ENCODE measurements at places on chromosomes 3 and 15. TPM values are rescaled to one million over a fixed set of nuclear protein-coding genes. Genes with fewer than 3 reads are reported as not detected.

Gene CORO2B
- total RNA-seq: 1.3 TPM

Gene DNAJC13
- total RNA-seq: 21.2 TPM

Gene MED12L
- total RNA-seq: 0.88 TPM

Gene ARL14
- not detected for total RNA-seq

DNA sequence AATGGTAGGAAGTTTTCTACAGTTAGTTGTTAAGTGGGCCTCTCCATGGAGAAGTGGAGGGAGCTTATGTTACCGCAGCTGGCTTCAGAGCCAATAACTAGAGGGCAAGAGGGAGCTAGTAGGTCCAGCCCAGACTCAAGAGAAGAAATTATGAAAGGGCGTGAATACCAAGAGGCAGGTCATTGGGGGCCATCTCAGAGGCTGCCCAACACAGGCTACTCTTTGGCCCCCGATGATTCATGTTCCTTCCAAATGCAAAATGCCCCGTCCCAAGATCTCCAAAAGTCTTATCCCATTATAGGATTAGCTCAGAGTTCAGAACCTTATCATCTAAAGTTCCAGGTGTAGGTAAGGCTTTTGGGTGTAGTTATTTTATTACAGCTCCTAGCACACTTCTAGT is 94.5 kb downstream of the FNDC3B start:
- H3K4me1 ChIP-seq: no peaks in the 10 kb centered on the region
- DNase-seq: no peak
- no peak overlapping the region for H3K27ac ChIP-seq
- no peaks in the 10 kb centered on the region for H3K27me3 ChIP-seq

DNA sequence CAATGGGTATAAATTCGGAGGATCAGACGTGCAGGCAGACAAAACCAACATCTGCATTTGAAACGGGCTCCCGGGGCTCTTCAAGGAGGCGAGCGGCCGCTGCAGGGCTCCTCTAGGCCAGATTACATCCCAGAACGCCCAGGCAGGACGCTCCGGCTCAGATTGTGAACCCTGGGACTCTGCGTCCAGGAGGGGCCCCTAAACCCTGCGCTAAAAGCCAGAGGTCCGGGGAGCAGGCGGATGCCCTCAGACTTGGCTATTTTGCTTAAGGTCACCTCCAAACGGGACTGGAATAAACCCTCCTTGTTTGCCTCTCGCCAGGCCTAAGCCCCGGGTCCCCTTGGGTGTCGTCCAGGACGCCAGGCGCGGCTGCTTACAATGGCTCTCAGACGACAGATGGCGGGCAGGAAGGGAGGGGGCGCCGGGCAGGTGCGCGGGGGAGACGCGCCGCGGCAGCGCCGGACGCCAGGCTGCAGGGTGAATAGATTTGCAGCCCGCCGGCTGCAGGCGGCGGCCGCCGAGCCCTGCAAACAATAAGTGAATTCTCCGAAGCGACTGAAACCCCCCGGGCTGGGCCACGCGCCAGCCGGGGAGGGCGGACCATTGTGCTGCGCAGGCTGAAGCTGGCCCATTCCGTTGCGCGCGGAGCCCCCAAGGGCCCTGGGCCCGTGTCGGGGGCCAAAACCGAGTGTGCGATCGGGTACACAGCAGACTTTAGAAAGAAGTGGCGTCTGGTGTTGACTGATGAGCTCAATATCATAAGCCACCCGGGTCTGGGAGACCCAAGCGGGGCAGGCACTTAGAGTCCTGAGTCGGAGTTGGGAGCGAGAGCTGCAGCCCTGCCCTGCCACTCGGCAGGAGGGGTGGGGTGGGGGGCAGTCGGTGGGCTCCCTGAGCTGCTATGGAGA is 32.3 kb upstream of the AMOTL2 start:
- no peak overlapping the region for H3K27ac ChIP-seq
- H3K4me3 ChIP-seq: peak overlapping the region; percentile 26
- peaks cover 7% of the 10 kb centered on the region for H3K4me1 ChIP-seq
- DNase-seq: no peak
- H3K36me3 ChIP-seq: no peaks in the 10 kb centered on the region

DNA sequence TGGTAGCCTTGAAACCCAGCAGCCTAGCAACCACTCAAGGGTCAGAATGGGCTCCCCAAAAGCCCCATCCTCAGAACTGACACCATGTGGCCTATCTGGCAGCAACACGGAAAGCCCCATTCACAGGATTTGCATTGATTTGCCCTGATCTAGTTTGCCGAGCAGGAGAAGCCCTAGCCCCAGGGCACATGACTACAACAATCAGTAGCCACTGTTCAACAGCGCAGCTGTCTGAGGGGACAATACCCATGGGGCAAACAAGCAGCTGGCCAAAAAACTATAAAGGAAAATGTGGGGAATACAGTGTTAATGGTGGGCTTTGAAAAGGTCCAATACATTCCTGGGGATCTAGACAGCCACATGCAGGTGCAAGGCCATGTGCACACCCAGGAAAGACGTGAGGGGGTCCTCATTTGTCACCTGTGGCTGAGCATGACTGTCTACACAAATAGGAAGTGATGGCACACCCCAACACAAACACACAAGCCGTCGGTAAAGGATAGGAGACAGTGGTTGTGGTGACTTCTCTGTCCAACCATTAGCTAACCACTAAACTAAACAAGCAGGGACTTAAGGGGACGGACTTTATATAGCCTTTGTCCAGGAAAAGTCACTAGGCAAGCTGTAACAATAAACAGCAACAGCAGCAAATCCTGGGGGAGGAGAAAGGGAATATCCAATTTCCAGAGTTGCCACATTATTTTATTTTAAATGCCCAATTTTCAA is 113.7 kb downstream of the LRIG1 start:
- no peak for DNase-seq
- no peaks in the 10 kb centered on the region for H3K27me3 ChIP-seq
- H3K4me1 ChIP-seq: no peaks in the 10 kb centered on the region
- H3K4me3 ChIP-seq: no peak overlapping the region
- H3K36me3 ChIP-seq: no peaks in the 10 kb centered on the region

GRCh38 chr3:42660898-42661297 is 7.4 kb downstream of the ZBTB47 start:
- H3K36me3 ChIP-seq: no peaks in the 10 kb centered on the region
- H3K4me3 ChIP-seq: no peak overlapping the region
- no peak for DNase-seq
- no peaks in the 10 kb centered on the region for H3K4me1 ChIP-seq
- H3K27ac ChIP-seq: no peak overlapping the region

- DNase-seq: no peak
- H3K4me3 ChIP-seq: no peak overlapping the region
- no peaks in the 10 kb centered on the region for H3K4me1 ChIP-seq
- H3K27me3 ChIP-seq: no peaks in the 10 kb centered on the region
- no peaks in the 10 kb centered on the region for H3K36me3 ChIP-seq
These were observed 727.7 kb upstream of the NECTIN3 start for GRCh38 chr3:110343945-110344344.

DNA sequence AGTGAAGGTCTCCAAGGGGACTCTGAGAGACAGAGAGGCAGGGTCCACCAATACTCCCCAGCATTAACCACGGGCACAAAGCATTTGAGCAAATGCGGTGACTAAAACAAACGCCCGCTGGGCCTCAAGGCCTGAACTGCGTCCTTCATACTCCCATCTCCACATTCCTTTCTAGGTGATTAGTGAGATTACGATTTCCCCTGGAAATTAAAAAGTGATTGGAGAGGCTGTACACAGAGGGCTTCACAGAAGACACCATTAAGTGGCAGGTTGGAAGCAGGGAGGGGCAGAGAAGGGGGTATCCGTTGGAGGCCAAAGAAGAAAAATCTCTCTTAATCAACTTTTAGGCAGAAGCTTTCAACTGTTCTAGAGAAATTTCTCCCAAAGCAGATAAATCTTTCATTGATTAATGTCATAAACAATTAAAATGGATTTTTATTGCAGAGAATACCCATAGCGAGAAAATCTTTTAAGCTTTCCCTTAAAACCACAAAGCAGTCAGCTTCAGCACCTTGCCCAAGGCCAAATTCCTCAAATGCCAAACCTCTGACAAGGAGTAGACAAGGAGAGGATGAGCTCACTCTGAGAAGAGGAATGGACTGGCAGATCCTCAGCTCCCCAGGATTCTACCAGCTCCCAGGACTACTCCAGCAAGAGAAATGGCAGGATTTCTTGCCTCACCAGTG is 38.2 kb downstream of the MB21D2 start:
- H3K36me3 ChIP-seq: no peaks in the 10 kb centered on the region
- H3K4me3 ChIP-seq: no peak overlapping the region
- peaks cover 3% of the 10 kb centered on the region for H3K4me1 ChIP-seq
- DNase-seq: peak; percentile 29

DNA sequence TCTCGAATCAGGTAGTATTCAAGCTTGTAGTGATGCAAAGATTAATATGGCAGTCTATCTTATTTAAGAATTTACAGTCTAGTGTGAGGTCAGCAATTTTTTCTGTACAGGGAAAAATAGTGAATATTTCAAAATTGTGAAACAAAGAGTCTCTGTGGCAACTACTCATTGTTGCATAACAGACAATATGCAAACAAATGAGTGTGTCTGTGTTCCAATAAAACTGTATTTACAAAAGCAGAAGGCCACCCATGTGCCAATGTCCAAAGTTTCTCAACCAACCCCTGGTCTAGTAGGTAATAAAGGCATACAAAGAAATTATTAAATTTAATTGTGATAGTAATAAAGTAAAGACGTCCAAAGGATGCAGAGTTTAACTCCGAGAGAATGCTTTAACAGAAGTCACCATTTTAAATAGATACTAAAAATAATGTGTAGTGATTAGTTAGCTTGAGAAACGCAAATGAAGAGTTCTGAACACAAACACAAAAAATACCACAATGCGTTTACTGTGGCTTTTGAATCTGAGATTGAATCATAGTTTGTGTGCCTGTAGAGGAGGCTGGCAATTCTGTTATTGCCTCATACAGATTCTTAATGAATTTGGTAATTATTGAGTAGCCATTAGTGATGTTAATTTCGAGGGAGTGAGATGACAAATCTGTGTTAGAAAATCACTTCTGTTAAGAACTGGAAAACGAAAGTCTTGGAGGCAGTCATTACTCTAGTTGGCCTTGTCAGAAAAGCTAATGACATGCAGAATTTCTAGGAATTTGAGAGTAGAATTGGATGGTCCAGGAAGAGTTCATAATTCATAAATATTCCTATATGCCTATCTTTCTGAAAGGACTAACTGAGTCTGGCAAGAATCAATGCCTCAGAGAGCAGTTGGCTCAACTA is 48.7 kb downstream of the CADM2 start:
- no peaks in the 10 kb centered on the region for H3K27me3 ChIP-seq
- H3K27ac ChIP-seq: no peak overlapping the region
- H3K36me3 ChIP-seq: no peaks in the 10 kb centered on the region
- no peak for DNase-seq
- H3K4me3 ChIP-seq: no peak overlapping the region

GRCh38 chr15:98775498-98776230 is 127.3 kb downstream of the IGF1R start:
- no peak overlapping the region for H3K4me3 ChIP-seq
- H3K27me3 ChIP-seq: no peaks in the 10 kb centered on the region
- no peaks in the 10 kb centered on the region for H3K4me1 ChIP-seq
- DNase-seq: no peak
- H3K36me3 ChIP-seq: no peaks in the 10 kb centered on the region

DNA sequence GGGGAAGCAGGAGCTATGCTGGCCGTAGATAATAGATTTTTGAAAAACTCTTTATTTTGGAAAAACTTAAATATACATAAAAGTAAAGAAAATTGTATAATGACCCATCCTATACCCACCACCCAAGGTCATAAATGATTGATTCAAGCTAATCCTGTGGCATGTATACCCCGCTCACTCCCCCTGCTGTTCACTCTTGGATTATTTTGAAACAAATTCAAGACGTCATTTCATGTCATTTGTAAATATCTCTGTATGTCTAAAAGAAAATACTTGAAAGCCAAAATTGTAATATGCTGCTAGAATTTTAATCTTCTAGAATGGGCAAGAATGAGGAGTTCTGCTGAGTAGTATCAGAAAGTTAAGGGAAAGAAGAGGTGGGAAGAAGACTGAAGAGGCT is 241.7 kb downstream of the FEZF2 start:
- H3K4me1 ChIP-seq: no peaks in the 10 kb centered on the region
- DNase-seq: no peak
- H3K4me3 ChIP-seq: no peak overlapping the region
- peak overlapping the region; percentile 79 for H3K27ac ChIP-seq

DNA sequence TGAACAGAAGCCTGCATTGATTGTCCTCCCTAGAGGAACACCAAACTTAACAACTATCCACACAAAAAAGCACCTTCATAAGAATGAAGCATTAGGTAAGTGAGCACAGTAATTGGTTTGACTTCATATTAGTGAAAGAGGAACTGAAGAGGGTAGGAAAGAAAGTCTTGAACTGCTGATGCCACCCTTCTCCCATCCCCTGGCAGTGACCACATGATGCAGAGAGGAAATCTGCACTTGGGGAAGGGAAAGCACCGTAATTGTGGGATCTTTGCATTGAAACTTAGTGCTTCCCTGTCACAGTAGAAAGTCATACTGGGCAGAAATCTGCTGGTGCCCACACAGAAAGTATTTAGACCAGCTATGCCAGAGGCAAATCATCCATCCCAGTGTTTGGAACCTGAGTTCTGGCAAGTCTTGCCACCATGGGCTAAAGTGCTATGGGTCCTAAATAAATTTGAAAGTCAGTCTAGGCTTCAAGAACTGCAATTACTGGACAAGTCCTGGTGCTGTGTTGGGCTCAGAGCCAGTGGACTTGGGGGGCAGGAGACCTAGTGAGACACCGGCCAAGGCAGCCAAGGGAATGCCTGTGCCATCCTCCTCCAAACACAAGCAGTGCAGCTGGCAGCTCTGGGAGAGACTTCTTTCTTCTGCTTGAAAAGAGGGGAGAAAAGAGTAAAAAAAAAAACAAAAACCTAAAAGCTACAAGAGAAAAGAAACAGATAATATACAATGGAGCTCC is 63.6 kb downstream of the SLC15A2 start:
- H3K27me3 ChIP-seq: no peaks in the 10 kb centered on the region
- no peaks in the 10 kb centered on the region for H3K36me3 ChIP-seq
- H3K4me1 ChIP-seq: no peaks in the 10 kb centered on the region
- H3K27ac ChIP-seq: no peak overlapping the region
- no peak overlapping the region for H3K4me3 ChIP-seq
- no peak for DNase-seq

GRCh38 chr15:50886611-50887345 is 21.7 kb upstream of the AP4E1 start:
- H3K27ac ChIP-seq: no peak overlapping the region
- H3K4me3 ChIP-seq: no peak overlapping the region
- H3K4me1 ChIP-seq: no peaks in the 10 kb centered on the region
- no peak for DNase-seq

- H3K27ac ChIP-seq: no peak within 1 kb of the TSS
- no peaks in the 10 kb centered on the region for H3K36me3 ChIP-seq
- DNase-seq: no peak
- no peak within 1 kb of the TSS for H3K4me3 ChIP-seq
These were observed at the start of gene RETNLB for GRCh38 chr3:108757404-108757982. Gene RETNLB (minus strand): TSS chr3:108757410. CDS start chr3:108757185, 225 bp downstream.

- DNase-seq: no peak
- no peak overlapping the region for H3K27ac ChIP-seq
- no peaks in the 10 kb centered on the region for H3K27me3 ChIP-seq
These were observed 12.7 kb upstream of the GHRL start for GRCh38 chr3:10305331-10305902.

Data from uterus (tissue), 4 donors.